Activated CD4-positive, alpha-beta T cell treated with anti-CD3 and anti-CD28 coated beads, Interleukin-2, amount 10 ng/mL, durations not matched to agents 24 days and 14 days (primary cell): ENCODE measurements at places on chromosomes 13 and 19.

GRCh38 chr19:47542030-47542475 is 27.2 kb upstream of the NAPA start:
- no peak for DNase-seq

- no peak for DNase-seq
These were observed 106.4 kb downstream of the INSR start for GRCh38 chr19:7187605-7188339.

GRCh38 chr19:44822177-44822576 is 13.3 kb downstream of the BCAM start:
- DNase-seq: no peak

GRCh38 chr19:48646722-48647216 is 782 bp upstream of the CA11 start:
- DNase-seq: no peak

DNA sequence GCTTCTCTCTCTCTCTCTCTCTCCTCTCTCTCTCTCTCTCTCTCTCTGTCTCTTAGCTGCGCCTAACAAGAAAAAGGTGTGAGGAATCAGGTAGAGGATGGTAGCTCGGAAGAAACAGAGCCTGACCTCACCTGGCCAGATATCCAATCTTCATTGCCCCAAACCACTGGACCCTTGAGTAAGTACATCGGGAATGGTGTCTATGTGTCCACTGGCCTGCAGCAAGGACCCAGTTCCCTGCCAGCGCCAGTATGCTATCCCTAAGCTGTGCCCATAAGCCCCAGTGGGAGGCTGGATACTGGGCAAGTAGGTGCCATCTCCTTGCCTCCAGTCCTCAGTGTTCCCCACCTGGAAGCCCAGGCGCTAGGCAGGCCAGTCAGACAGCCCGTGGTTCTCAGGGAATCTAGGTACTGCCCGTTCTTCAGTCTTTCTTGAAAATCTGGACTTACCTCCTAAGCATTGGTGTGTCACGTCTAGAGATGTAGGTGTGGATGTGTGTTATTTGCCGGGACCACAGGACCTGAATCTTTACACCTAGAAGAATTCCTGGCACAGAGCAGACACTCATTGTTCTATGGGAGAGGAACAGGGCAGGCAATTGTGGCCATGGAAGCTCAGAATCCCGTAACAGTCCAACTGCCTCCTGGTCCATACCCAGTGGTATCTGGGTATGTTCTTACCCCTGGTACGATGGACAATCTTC is 7.3 kb downstream of the URAD start:
- DNase-seq: no peak

DNA sequence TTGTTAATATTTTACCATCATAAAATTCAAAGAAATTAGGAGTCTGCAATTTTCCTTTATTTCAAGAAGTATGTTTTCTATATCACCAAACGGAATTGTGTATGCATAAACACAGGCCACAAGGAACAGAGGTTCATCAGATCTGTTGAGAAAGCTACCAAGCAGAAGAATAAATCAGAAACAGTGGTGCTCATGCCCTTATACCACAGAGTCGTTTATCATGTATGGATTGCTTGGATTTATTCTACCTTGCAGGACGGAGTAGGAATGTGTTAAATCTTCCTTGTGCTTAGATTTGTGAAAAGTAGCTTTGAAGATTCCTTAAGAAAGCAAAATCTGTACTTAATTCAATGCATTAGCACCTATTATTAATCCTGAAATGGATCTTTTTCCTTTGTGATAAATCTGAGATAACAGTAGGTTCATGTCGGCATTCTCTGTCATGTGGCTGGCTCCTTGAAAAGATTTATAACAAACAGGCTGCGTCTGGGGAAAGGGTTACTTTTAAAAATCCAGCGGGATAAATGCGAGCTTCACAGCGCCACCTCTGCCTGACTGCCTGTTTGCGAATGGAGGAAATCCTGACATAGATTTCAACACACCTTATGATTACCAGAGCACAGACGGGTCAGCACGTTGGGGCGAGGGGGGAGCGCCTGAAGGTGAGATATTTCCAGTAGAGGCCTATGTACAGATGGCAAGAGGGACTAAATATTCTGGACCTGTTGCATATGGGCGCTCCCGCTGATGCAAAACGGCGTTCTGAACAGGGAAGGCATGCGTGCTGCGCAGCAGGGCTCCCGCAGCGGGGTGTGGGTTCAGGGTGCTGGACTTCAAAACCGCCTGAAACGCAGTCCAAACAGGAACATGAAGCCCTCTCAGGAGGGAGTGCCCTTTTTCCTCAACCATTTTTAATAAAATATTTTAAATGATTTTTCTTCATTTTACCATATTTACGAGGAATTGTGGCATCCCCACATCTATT is 445.5 kb upstream of the SGCG start:
- no peak for DNase-seq

DNA sequence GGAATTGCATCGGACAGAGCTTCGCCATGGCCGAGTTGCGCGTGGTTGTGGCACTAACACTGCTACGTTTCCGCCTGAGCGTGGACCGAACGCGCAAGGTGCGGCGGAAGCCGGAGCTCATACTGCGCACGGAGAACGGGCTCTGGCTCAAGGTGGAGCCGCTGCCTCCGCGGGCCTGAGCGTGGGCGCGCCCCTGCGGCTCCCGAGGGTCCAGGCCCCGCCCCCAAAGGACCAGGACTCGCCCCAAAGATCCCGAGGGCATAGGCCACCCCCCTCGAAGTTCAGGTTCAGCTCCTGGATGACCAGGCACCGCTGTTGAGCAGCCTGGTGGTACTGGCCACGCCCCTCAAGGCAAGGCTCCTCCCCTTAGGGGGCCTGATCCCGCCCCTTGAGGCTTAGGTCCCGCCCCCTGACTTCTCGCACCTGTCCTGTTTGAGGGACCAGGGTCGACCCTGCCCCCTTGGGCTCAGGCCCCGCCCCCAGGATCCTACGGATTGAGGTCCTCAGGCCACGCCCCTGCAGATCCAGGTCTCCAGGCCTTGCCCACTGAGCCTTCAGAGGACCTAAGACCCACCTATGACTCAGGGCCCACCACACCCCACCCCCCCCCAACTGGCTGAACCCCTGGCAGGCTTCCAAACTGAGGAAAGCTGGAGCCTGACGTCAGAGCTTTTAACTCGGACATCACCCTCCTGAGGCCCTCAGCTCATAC is 43.1 kb downstream of the CYP4F22 start:
- peak; percentile 88 for DNase-seq

DNA sequence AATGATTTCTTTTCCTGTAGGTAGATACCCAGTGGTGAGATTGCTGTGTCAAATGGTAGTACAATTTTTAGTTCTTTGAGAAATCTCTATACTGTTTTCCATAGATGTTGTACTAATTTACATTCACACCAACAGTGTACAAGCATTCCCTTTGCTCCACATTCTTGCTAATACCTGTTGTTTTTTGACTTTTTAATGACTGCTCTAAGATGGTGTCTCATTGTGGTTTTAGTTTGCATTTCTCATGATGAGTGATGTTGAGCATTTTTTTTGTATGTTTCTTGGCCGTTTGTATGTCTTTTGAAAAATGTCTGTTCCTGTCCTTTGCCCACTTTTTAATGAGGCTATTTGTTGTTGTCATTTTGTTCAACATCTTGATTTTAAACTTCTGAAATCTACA is 103.3 kb downstream of the DGKH start:
- no peak for DNase-seq

DNA sequence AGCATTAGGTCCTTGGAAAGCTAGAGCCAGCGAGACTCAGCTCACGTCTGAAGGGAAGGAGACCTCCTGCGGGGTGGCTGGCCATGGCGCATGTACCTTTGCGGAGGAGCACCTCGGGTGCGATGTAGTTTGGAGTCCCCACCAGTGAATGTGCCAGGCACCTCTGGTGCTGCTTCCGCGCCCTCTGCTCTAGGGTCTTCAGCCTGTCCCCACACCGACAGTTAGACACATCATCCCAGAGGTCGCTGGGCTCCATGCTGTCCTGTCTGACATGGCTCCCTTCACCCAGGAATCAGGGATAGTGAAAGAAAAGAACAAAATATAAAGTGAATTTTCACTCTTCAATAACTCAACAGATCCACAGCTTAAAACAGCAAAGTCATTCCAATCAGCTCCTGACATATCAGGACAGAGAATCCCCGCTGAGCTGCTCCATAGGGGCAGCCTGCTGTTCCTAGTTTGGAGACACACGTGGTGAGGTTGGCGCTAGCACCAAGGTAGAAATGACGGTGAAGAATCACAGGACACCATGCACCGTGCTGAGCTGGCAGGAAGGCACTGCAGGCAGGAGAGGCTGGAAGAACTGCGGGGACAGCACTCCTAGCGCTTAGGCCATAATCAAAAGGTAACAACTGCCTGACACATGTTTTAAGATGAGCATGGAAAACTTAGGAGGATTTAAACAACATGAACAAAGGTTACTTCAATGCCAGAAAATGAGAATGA is 79.0 kb upstream of the XPO4 start:
- no peak for DNase-seq

DNA sequence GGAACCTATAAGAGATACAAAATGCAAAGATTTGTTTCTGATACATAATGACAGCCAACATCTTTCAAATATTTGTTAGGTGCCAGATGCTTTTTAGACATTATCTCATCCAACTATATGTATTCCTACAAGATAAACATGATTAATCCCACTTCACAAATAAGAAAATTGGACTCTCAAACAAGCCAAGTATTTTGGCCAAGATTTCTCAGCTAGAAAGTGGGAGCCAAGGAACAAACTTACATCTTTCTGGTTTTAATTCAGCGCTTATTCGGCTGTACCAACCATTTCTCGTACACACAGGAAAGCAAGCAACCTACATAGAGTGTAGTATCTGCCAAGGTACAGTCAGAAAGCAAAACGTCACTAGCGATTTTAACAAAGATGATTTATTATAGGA is 85.7 kb upstream of the SERP2 start:
- DNase-seq: no peak

GRCh38 chr13:86313421-86313820 is 514.2 kb upstream of the SLITRK6 start:
- no peak for DNase-seq

- peak; percentile 86 for DNase-seq
These were observed at the start of gene PPM1N for GRCh38 chr19:45498411-45499195. Gene PPM1N, plus strand, starts transcription at chr19:45498443. Its CDS starts 30 bp downstream, at chr19:45498473.

DNA sequence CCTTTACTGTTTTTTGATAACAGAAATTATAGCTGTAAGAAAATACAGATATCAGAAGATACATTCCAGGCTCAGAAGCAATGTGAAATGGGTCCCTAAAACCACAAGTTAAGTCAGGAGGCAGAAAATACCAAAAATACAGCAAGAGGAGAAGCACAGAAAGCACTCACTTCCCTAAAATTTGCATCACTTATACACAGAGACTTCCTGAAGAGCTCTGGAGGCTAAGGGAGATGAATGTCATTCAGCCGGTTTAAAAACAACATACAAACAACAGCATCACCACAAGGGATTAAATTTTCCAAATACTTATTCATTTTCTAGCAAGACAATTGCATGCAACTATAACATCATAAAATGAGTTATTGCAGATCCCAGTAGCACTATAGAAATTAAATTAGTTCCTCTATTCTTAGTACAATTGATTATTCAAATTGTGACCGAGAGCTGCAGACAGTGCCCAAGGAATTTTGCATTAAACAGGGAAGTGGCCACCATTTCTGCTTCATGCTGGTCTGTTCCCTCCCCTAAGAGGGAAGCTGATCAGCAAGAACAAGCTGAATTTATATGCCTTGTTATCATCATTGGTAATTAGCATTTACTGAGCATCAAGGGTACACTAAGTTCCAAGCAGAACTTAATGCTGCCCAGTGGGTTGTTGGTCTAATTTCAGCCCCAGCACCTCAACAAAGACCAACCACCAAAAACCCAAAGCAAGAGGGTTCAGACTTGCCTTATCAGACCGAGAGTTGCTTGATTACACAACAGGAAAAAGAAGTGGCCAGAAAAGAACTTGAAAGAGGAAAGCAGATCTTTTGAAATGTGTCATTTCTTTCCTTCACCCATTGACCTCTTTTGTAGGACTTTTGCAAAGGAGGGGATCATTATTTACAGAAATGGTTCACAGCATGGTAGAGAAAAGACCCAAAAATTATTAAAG is 140.7 kb downstream of the KCTD12 start:
- DNase-seq: no peak

GRCh38 chr13:34216256-34216655 is 398.3 kb downstream of the RFC3 start:
- no peak for DNase-seq

DNA sequence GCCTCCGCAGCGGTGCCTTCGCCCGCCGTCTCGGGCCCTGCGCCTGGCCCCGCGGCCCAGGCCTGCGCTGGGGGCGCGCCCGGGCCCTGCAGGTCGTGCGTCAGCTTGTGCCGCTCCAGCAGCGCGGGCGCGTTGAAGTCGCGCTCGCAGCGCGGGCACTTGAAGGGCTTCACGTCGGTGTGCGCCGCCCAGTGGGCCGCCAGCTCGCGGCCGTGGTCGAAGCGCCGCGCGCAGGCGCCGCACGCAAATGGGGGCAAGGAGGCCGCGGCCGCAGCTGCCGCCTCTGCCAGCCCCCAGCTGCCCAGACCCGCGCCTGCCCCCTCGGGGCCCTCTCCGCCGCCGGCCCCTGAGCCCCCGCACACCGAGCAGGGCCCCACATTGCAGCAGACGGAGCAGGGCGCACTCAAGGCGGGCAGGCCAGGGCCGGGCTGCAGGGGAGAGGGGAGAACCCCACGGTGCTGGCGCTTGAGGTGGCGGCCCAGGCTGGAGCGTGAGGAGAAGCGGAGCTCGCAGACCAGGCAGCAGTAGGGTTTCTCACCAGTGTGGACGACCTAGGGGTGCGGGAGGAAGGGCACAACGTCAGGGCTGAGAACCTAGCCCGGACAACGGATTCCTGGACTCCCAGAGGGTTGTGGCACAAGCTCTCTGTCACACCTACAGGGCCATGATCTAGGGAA is 6.1 kb downstream of the FIZ1 start:
- DNase-seq: no peak

- no peak for DNase-seq
These were observed 994.7 kb upstream of the MIR17HG start for GRCh38 chr13:90352763-90353162.

GRCh38 chr13:113620036-113620796 is 35.7 kb downstream of the TFDP1 start:
- DNase-seq: no peak

GRCh38 chr19:45424191-45425058 is 708 bp upstream of the ERCC1 start:
- DNase-seq: peak; percentile 77

DNA sequence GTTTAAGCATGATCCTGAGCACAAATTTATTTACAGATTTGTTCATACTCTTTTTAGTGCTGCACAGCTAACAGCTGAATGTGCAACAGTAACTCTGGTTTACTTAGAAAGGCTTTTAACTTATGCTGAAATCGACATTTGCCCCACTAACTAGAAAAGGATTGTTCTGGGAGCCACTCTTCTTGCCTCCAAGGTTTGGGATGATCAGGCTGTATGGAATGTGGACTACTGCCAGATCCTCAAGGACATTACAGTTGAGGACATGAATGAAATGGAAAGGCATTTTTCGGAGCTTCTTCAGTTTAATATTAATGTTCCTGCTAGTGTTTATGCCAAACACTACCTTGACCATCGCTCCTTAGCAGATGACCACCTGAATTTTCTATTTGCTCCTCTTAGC is 16.0 kb downstream of the ZNF100 start:
- no peak for DNase-seq

DNA sequence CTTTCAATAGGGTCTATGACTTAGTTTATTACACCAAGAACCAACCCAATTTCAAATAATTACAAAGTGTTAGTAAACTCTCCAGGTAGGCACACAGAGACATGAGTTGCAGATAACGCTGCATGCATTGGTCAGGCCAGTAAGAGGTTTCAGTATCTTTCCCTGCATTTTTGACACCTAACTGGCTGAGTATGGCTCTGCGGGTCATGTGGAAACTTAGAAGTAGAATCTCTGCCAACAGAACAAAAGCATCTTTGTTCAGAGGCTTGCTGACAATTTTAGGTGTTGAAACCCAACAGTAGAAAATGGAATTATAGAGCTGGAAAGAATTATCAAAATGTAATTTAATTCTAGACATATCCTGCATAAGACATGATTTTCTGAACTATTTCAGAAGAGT is 25.3 kb downstream of the HTR2A start:
- DNase-seq: no peak
